GM12891 (cell line): ENCODE measurements at places on chromosomes 12 and 14.

GRCh38 chr12:67909091-67909531, 80.1 kb upstream of the IFNG-AS1 start:
- no peak for DNase-seq

- no peak for DNase-seq
Measured at GRCh38 chr12:105706321-105706972, 376.0 kb downstream of the C12orf75 start.

DNA sequence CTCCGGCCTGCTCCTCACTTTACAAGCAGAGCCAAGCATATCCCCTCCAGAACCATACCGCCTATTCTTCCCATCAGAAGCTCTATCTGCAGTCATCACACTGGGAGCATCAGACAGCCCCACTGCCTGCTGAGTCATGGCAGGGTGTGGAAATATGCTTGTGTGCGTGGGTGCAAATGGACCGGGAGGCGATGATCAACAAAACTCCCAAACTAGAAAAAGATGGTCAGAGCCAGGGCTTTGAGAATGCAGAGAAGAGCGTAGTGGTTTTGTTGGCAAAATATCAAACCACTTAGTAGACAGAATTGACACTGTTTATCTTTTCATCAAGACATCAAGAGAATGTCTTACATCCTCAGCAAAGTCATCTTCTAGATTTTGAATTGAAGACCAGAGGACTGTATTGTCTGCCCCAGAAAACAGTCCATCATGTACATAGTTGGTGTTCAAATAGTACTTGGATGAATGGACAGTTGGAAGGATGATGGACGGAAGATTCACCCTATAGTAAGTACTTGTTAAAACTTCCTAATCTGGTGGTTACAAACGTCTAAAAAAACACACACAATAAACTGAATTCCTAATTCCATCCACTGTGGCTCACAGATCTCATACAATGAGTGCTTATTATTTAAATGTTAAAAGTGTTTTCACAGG, 54.9 kb downstream of the VWF start:
- DNase-seq = no peak

GRCh38 chr12:92603741-92604432, 98.9 kb upstream of the PLEKHG7 start:
- no peak for DNase-seq

GRCh38 chr14:44027397-44027796, 479.7 kb downstream of the FSCB start:
- no peak for DNase-seq

GRCh38 chr12:83527810-83528209, 841.1 kb downstream of the TMTC2 start:
- no peak for DNase-seq

GRCh38 chr14:88321692-88322503, 1.2 kb downstream of the KCNK10 start:
- no peak for DNase-seq

GRCh38 chr12:11812241-11812585, 162.7 kb downstream of the ETV6 start:
- DNase-seq = no peak

DNA sequence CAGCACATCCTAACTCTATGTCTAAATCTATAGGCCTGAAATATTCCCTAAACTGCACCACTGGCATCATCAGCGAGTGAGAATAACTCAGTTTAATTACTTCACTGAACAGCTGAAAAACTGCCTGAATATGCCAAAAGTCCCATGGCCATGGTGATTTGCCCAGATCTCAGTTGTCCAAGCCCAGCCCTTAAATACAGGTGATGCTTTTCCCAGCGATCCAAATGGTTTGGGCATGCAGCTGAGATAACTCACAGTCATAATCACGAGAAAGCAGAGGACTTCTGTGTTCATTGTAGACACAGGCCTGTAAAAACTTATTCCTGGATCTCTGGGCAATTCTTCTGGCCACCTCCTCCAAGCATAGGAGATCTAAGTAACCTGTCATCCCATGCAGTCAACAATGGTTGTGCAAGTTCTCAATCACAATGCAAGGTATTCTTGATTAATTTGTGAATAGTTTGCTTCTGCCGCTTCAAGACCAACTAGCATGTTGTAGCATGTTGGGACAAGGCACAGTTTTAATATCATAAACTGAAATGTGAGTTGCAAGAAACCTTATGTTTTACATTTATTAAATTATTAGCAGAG, 40.5 kb downstream of the DUSP6 start:
- DNase-seq = no peak

- no peak for DNase-seq
Measured at GRCh38 chr12:111455448-111456320, 50.0 kb downstream of the SH2B3 start.

DNA sequence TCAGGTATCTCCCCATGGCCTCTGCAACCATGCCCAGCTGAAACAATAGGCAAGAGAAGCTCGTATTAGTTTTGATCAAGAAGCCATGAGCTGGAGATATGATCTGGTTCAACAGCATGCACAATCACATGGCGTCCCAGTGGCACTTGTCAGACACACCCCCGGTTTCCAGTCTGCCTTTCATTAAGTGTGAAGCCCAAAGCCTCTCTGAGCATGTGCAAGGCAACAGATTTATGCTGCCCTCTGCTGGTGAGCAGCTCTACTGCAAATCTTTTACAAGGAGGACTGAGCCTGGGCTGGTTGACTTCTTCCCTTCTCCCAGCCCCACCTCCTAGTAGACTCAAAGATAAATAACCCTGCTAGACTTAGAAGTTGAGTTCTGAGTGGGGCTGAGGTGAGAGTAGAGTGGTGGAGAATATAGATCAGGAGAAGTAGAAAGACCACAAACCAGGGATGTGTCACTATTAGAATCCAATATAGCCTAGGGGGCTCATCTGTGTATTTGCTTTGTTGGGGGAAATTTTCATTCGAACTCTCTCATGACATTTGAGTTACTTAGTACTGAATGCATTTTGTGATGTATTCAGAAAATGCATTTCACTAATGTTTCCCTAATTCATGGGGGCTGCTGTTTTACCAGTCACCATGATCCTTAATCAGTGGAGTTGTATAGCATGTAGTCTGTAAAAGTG, 53.7 kb upstream of the MBIP start:
- DNase-seq = peak; percentile 25

- DNase-seq = no peak
Measured at GRCh38 chr12:6358881-6359280, 16.5 kb downstream of the SCNN1A start.

DNA sequence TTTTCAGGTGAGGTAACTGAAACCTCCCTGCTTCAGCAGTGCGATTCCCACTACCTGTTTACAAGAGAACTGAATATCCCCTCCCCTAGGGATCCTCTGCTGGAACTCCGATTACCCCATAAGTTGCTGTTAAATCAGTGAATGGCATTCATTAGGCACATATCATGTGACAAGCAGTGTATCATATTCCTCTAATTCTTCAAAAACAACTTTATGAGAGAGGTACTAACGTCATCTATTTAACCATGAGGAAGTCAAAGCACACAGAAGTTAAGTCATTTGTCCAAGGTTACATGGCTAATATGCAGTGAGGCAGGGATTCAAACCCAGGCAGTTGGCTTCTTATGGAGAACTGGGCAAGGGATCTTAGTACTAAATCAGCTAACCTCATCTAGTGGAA, 43.9 kb upstream of the PCED1B start:
- DNase-seq = no peak

GRCh38 chr14:59787045-59787674, 83.4 kb downstream of the RTN1 start:
- no peak for DNase-seq

- DNase-seq = no peak
Measured at GRCh38 chr14:63174760-63175191, 29.5 kb upstream of the RHOJ start.

DNA sequence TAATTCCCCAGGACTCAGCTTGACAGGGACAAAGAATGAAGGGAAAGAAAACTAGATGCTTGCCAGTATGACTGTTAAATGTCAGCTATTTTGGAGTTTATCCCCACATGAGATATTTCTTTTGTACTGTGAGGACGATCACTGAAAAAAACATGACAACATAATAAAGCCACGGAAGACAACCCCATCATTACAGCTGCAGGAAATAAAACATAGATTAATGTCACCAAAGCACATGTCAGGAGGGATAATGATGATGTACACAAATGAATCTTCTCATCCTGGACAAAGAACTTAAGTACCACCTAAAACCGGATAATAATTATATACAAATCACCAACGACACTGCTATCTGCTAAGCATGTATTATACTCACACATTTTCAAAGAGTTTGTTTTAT, 84.6 kb upstream of the GRIP1 start:
- DNase-seq = no peak

GRCh38 chr14:33230021-33230420, 291.3 kb downstream of the NPAS3 start:
- no peak for DNase-seq

DNA sequence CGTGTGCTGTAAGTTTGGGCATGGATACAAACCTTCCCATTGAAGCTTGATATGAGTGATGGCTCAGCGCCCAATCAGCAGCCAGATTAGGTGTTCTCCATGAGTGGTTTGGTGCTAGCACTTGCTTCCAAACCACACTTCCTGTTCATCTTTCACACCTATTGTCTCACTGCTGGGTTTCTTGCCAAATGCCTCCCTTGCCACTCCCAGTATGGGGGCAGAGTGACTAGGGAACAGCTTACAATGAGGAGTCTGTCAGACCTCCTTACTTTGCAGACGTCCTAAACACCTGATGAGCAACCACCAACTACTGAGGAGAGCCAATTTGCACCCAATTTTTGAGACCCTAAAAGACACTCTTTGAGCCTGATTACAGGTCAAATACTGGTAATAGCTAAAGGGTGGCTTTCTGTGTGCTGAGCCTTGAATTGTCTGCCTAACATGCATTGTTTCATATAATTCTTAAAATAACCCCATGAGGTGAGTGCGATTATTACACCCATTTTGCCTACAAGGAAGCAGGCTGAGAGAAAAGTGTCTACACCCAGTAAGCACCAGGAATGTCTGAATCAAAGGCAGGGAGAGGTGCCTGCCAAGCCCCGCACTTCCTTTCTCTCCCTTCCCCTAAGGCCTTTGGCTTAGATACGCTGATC, 48.4 kb upstream of the FOS start:
- no peak for DNase-seq

DNA sequence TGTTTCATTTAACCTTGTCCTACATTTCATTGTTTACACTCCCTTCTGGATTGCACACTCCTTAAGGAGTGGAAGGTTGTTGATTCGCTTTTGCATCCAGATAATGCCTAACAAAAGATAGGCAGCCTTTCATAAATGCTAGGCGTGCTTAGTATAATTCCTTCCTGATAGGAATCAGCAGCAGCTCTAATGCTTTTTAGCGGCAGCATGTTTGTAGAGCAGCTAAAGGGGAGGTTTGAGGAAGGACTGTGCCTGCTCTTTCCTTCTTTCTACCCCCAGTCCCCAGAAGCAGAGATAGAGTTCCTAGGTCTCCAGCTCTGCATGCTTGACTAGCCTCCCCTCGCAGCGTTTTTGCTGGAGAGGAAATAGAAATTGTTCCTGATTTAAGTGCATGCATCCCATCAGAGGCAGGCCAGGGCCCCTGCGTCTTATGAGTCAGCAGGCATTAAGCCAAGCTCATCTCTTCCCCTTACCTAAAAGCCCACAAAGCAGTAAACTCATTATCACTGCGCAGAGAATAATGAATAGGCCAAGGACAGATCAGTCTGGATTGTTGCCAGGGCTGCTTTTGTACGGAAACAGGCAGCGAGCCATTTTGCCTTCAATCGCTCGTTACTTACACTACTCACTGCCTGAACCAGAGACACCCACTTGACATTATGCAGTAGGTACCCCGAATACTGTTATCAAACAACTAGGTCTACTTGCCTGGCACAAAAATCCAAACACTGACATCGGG, 14.0 kb upstream of the TBPL2 start:
- DNase-seq = no peak

DNA sequence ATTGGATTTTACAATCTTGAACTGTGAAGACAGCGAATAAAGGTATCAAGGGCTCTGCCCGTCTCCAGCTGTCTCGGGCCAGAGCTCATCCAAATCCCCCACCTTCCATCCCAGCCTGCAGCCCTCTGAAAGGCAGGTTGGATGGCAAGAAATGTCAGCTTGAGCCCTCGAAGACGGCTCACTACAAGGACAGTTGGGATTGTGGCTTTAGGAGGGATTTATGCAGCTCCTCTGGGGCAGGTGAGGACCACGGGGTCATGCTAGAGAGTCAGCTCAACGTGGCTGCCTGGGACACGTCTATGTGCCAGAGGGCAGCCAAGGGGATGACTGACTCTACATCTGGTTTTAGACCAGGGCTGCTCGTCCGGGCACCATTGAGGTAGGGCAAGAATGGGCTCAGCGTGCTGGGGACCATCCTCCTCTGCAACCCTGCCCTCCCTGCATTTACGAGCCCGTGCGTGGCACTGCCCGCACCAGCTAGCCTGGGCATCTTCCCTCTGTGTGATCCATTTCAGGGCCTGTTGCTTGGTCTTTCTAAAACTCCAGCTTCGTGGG, 16.2 kb downstream of the MVK start:
- DNase-seq = no peak

- no peak for DNase-seq
Measured at GRCh38 chr12:40261937-40262336, 37.1 kb downstream of the LRRK2 start.

DNA sequence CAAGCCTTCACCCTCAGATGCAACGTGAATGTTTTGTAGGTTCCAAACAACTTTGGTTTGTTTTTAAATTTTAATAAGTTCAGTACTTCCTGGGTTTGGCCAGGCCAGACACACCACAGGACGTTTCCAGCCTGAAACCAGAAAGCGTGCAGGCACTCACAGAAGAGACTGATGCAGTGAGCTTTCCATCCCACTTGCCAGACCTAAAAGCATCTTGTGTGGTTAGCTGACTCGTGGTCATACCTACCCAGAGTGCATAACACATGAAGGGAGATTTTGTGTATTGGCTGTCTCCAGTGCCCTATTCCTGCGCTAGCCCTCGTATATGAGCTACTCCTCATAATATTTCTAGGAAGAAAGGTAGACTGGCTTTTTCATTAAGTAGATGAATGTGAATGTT, 297.3 kb upstream of the FAR2 start:
- no peak for DNase-seq

DNA sequence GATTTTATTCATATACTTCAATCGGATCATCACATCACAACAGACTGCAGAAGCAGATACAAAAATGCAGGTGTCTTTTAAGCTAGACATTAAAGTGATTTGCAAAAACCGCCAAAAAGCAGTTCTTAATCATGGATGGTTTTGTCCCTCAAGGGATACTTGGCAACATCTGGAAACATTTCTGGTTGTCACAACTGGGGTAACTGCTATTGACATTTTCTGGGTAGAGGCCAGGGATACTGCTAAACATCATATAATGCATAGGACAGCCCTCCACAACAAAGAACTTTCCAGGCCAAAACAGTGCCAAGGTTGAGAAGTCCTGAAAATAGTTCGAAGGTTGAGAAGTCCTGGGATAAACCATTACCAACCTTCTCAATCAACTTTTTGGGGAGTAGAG, 101.8 kb upstream of the BBS10 start:
- no peak for DNase-seq

GRCh38 chr12:24025153-24025798, 75.8 kb upstream of the SOX5 start:
- DNase-seq = no peak

- no peak for DNase-seq
Measured at GRCh38 chr14:77045238-77046162, 17.0 kb upstream of the IRF2BPL start.

- DNase-seq = no peak
Measured at GRCh38 chr12:49023812-49024211, 5.2 kb upstream of the PRKAG1 start.

GRCh38 chr12:67410667-67411067, 141.5 kb downstream of the CAND1 start:
- no peak for DNase-seq

GRCh38 chr12:65958456-65958855, 134.2 kb downstream of the HMGA2 start:
- no peak for DNase-seq
